ENCODE measurements at places on chromosomes 7 and 10.

DNA sequence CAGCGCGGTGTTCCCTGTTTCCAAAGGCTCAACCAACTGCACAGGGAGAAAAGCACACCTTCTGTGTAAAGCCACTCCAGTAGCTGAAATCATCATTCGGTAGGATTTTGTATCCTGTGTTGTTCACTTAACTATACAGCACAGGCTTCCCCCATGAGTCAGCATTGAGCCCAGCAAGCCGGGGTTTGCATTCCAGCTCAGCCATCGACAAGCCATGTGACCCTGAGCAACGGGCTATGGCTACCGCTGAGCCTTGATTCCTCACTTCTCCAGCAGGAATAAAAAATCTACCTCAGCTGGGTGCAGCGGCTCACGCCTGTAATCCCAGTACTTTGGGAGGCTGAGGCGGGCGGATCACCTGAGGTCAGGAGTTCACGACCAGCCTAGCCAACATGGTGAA is 44.1 kb upstream of the ATP6V0A4 start:
- no peak for DNase-seq

- DNase-seq: no peak
Measured at GRCh38 chr10:73756183-73756582, 12.0 kb downstream of the SEC24C start.

GRCh38 chr7:106756884-106757283 is 95.9 kb upstream of the CCDC71L start:
- DNase-seq: no peak

- DNase-seq: no peak
Measured at GRCh38 chr7:138865843-138866242, 67.8 kb upstream of the ATP6V0A4 start.

GRCh38 chr10:633279-634245 is 55.9 kb downstream of the DIP2C start:
- no peak for DNase-seq

GRCh38 chr7:139777948-139778841 is at the start of gene HIPK2:
Gene HIPK2, minus strand, starts transcription at chr7:139777998. Its CDS starts 375 bp downstream, at chr7:139777623.
- peak; percentile 51 for DNase-seq

GRCh38 chr7:144822223-144822622 is 13.6 kb downstream of the TPK1 start:
- DNase-seq: no peak

GRCh38 chr10:64097391-64098122 is 576.4 kb downstream of the REEP3 start:
- no peak for DNase-seq

DNA sequence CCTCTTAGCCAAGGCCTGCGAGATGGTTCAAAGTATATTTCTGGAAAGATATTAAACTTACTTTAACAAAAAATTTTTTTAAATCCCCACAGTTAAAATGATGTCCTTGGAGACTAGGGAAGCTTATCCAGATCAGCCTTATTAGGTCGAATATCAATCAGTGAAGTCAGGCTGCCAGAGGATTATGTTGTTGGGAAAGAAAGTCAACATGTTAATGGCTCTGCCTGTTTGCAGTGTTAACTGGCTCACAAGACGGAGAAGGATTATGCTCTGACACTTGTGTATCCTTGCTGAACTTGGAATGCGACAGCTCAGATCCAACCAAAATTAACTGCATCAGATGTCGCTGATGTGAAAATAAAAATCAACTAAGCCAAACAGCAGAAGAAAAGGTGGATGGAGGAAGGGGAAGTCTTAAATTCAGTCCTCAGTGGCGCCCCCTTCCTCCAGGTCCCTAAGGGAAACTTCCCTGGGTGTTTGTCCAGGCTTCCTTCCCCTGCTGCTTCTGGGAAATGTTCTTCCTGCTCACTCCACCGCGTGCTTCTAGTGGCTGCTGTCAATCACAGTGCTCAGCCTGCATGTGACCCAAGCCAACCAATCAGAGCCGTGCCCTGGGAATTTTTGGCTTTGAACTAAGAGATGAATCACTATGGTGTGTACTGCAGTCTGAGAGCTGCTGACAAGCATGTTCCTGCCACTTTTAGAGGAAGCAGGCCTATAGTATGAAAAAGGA is 690.4 kb upstream of the NRP1 start:
- no peak for DNase-seq

GRCh38 chr7:15086862-15087261 is 184.3 kb upstream of the DGKB start:
- no peak for DNase-seq

DNA sequence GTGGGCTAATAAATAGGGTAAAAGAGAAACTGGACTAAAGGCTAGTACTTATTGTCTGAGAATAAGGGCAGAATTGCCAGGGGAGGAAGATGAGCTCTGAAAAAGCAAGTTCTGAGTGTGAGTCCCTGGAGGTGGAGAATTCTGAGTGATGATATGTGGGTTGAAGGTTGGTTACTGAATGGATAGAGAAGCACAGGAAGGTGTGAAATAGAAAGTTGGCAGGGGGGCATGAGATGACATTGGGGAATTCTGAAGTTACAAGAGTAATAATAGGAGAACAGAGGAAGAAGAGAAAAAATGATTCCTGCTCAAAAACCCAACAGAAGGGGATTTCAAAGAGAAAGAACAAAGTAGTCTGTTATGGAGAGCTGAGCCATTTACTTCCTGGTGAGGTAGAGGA is 76.9 kb downstream of the PRKCQ start:
- DNase-seq: no peak

DNA sequence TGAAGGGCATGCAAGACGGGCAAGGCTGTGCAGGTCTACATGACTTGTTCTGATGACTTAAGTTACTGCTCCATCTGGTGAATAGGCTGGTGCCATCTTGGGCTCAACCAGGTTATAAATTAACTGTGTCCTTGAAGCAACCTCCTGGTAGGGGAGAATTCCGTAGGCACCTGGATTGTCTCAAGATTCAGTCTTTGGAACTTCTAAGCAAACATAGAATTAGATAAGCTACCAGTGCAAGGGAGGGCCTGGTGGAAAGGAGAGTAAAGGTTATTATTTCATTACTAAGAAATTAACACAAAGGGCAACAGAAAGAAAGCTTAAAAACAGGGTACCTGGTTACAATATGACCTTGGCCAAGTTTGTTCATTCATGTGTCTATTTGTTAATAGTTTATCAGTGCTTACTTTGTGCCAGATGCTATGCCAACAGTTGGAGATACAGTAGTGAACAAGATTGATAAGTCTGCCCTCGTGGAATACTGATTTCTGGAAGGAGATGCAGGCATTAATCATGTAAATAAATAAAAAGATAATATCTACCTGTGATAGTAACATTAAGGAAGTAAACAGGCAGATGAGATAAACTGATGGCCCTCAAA is 107.0 kb upstream of the PALS2 start:
- no peak for DNase-seq

- DNase-seq: no peak
Measured at GRCh38 chr10:4151466-4151865, 366.5 kb upstream of the KLF6 start.

DNA sequence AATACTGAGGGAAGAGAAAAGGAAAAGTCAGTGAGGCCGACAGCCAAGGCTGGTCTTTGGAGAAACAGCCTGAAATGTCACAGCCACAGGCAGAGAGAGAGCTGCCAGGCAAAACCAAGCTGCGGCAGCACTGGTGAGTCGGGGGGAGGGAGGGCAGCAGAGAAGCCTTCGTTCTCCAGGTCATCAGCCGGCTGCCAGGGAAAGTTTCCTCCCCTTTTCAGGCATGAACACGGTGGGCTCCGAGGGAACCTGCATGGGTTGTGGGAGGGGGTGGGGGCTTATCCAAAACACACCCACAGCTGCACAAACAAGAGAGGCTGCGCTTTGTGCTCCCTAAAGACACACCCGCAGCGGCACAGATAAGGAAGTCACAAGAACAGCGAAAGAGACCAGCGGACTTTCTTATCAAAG is 62.3 kb upstream of the NKX6-2 start:
- DNase-seq: no peak

DNA sequence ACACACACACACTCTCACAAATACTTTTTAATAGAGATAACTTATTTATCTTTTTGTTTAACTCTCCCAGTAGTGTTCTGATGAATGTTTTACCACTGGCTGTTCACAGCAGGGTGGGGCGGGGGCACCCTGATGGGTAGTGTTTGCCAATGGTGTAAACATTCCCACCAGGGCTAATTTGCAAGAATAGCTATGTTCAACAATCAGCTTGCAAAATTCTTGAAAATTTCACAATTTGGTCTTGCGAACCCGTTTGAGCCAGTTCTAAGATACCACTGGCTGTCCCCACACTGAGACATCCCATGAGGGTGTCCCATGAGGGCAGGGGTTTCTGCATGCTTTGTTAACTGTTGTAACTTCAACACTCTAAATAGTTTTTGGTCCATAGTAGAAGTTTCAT is 348.5 kb downstream of the CXCL12 start:
- no peak for DNase-seq

- DNase-seq: no peak
Measured at GRCh38 chr10:101441541-101442455, 87.8 kb downstream of the BTRC start.

DNA sequence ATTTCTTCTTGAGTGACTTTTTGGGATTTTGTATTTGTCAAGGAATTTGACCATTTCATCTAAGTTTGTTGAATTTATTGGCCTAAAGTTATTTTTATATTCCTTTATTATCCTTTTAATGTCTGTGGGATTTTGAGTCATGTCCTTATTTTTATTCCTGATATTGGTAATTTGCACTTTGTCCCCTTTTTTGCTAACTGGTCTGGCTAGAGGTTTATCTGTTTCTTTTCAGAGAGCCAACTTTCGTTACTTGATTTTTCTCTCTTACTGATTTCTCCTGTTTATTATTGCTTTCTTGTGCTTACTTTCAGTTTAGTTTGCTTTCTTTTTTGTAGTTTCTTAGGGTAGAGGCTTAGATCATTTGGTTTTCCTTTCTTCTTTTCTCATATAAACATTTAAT is 14.6 kb downstream of the MGMT start:
- DNase-seq: no peak

DNA sequence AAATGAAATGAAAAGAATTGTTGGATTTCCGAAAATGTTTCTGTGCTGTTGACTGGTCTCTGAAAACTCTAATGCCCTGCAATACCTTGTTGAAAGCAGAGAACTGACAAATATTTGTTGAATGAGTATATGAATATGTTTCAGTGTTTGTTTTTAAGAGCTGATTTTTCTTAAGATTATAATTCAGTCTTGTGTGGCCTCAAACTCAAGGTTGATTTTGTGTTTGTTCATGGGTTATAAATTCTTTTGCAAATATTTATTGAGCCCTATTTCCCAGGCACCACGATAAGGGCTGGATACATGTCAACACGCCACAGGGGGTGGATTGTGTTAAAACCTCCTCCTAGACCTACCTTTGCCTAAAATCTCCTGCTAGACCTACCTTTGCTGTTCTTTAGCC is 203.9 kb upstream of the PLPP4 start:
- DNase-seq: no peak

DNA sequence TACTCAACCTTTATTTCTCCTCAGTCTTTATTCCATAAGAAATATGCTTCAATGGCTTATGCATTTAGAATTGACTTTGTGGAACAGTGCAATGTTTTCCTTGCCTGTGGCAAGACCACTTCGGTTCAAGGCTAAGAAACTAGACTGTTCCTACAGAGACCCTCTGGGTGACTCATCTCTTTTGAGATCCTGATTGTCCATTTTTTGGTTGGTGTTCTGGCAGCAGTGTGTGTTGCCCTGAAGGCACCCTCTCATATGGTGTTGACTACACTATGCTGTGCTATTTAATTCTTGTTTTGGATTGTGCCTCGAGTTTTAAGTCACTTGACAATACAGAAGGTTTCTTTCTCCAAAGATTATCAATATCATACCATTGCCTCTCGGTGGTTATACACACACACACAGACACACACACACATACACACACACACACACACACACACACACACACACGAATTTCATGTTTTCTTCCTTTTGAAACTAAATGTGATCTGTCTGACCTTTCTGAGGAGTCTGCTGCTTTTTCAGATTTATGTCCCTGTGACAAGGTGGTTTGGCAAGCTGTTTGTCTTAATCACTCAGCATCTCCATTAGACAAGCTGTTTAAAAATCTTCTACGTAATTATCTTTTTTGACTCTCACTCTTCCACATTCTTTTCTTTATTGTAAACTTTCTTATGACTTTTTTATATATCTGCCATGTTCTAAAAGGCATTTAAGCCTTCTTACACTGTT is 187.2 kb downstream of the VTI1A start:
- DNase-seq: no peak

DNA sequence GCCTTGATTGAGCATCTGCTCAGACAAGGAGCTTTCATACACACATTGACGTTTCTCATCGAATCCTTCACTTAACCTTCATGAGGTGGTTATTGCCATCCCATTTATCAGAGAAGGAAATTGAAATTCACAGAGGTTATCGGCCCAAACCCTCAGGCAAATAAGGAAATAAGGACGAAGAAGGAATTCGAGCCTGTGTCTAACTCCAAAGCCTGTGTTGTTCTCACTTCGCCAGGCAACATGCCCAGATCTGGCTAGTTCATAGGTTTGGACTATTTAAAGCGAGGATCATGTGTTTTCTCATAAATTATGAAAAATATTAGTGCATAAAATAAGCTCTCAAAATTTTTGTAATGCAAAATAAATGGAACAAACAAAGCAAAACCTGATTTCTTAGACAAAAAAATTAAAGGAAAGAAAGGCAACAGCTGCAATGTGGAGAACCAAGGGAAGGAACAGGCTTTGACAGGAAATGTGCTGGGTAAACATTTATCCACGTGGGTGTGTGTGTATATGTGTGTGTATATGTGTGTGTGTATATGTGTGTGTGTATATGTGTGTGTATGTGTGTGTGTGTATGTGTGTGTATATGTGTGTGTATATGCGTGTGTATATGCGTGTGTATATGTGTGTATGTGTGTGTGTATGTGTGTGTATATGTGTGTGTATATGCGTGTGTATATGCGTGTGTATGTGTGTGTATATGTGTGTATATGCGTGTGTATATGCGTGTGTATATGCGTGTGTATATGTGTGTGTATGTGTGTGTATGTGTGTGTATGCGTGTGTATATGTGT is 4.8 kb downstream of the UCN3 start:
- DNase-seq: no peak

- no peak for DNase-seq
Measured at GRCh38 chr7:102220960-102221800, 65.5 kb upstream of the SH2B2 start.

DNA sequence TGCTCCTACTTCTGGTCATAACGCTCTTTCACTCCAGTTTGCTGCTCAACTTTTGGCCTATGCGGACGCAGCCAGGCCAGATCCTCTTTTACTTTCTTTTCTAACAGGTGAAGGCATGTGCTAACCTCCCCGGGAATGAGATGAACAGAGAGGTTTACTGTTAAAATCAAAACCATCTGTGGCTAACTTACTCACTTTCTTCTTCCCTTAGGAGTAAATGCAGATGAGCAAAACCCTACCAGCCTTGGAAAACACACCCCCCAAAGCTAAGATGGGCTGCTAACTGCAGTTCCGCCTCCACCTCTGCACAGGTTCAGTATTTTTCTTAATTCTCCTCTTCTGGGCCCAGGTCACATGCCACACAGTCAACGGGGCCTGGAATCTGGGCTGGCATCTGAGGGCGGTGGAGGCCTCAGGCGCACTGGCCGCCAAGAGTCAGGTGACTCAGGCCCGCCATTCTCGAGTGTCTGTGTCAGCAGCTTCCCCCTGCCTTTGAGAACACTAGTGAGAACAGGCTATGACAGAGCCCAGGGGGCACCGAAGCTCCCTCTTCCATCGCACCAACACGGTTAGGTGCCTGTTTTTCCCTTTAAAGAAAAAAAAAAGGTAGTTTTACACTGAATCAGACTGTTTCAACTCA is 11.1 kb downstream of the FAM53B start:
- no peak for DNase-seq

Measured in activated CD8-positive, alpha-beta memory T cell treated with anti-CD3 and anti-CD28 coated beads for 1 hour (primary cell).